HCT116 (cell line): ENCODE measurements at places on chromosomes 1 and 21.

GRCh38 chr21:25127811-25128210 is 479.5 kb downstream of the MRPL39 start:
- DNase-seq = no peak

- no peak for DNase-seq
These were observed 110.7 kb downstream of the CRYAA start for GRCh38 chr21:43279578-43279894.

GRCh38 chr1:178190881-178191280 is 97.0 kb downstream of the RASAL2 start:
- DNase-seq = no peak

DNA sequence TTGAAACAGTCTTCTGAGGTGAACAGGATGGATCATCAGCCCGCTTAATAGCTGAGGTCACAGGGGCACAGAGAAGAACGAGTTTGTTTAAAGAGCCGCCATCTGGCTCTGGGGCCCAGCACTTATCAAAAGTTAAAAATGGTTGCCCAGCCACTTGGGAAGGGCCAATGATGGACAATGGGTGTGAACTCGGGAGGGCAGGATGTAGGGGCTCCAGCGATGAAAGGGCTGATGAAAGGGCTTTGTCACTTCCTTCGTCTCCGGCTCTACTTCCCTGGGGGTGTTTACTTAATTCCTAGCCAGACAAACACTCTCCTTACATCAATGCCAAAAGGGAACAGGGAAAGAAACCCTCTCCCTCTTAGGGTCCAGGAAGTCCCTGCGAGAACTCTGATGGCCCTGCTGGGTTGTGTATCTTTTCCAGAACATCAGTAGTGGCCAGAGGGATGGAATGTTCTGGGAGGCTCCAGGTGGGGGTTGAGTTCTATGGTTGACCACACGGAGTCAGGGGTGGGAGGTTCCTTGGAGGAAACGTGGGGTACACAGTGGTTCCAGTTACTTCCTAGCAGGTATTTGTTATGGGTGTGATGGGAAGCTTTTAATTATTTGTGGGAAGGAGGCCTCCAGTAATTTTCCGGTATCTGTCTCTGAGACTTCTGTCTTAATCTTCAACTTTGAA is 9.0 kb upstream of the ABCG1 start:
- no peak for DNase-seq

GRCh38 chr21:44888581-44889550 is 15.4 kb upstream of the PTTG1IP start:
- DNase-seq = no peak

DNA sequence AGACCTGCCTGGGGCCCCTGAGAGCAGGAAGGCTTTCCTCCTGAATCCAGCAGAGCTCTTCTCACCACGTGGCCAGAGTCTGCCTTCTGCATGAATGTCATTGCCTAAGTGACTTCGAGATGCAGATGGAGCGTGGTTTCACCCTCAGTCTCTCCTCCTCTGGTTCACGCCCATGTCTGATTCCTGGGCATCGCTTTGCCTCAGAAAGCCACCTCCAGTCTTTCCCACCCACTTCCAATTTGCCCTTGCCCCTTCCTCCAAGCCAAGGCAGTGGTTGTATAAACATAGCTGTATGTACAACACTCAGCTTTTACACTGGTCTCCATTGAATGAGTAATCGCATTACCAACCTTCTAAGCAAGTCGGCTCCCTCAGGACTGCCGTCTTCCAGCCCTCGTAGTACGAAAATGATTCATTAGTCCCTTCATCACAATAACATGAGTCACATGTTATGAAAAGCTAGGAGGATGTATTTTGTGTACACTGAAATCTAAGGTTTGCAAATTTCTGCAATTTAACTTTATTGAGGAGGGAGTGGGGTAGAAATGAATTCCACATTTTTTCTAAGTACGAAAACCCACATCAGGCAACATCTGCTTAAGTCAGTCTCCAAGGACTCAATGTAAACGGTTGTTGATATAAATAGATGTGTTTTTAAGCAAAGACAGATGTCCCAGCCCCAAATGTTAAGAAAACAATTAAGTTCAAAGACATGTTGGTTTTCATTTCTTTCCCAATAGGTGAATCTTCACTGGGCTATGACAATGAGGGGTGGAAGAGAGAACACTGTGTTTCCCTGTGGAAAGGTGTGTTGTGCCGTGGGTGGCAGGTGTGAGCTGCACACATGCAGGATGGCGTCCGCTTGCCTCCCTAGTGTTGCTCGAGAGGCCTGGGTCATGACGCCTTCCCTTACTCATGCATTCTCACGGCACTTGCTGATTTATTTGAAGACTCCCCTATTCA is 32.3 kb upstream of the ETS2 start:
- peak; percentile 81 for DNase-seq

- no peak for DNase-seq
These were observed 28.7 kb upstream of the CDC14A start for GRCh38 chr1:100323419-100324106.

DNA sequence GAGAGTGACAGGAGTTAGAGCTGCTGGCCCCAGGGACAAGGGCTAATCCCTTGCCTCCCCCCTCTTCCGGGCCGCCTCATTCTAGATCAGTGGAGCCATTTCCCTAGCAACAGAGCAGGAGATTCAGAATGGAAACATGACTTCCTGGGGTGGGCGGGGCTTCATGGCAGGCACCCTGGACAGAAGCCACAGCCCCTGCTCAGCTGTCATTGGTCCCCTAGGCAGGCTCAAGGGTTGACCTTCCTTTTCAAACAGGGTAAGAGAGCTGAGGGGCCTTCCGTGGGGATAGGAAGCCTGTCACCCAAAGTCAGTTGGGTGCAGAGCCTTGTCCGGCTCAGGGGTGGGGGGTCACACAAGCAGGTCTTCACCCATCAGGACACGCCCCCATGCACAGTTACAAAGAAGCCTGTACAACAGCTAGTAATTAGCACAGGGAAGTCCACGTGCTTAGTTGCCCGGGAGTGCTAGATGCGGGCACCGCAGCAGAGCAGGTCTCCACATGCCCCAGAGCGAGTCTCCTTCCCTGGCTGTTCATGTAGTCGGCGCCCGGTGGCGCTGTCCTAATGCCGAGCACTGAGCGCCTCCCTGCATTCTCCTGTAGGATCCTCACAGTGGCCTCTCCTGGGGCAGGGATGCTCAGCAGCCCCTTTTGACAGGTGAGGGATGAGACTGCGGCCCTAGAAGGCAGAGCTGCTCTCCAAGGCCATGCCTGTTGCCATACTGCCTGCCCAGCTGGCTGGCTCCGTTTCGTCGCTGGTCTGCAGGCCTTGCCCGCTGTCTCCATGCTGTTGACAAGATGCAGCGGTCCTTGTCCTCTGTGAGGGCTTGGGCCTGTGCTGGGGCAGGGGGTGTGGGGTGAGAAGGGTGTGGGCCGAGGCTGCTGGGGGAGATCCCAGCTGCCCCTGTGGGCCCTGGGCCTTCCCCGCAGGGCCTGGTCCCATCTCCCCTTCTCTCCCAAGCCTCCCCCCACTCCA is 5.1 kb downstream of the TMEM201 start:
- DNase-seq = no peak

DNA sequence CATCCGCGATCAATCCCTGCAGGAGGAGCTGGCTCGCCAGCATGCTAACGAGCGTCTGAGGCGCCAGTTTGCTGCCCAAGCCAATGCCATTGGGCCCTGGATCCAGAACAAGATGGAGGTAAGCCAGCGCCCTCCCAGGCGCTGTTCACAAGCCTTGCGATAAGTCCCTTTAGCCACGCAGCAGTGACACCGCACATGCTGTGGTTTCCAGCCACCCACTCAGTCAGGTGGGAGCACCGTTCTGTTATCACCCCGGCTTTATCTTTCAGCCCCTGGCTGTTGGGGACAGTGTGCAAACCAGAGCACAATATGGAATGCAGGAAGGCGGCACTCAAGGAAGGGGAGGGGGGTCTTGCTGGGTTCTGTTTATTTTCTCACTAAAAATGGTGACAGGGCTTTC is 41.1 kb upstream of the MTR start:
- no peak for DNase-seq

- no peak for DNase-seq
These were observed 134.0 kb upstream of the DPYD start for GRCh38 chr1:98054786-98055185.

- DNase-seq = no peak
These were observed 303.8 kb upstream of the SPAG17 start for GRCh38 chr1:118488787-118489186.

DNA sequence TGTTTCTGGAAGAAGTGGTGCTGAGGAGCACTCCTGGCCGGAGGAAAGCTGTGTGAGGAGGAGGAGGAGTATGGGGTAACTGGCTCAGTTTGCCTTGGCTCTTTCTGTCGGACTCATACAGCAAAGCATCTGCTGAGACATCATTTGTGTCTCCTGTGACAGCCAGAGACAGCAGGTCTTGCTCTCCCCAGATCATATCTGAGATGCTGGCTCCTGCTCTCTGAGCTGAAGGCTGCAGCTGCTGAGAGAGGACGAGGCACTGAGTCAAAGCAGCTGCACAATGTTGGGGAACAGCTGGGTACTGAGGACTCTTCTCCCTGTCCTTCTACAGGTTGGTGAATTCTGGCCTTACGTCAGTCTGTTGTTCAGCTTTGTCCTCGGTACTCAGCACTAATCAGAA is 14.3 kb downstream of the OR2B11 start:
- DNase-seq = no peak

GRCh38 chr1:226881515-226882185 is 11.2 kb downstream of the PSEN2 start:
- DNase-seq = no peak

DNA sequence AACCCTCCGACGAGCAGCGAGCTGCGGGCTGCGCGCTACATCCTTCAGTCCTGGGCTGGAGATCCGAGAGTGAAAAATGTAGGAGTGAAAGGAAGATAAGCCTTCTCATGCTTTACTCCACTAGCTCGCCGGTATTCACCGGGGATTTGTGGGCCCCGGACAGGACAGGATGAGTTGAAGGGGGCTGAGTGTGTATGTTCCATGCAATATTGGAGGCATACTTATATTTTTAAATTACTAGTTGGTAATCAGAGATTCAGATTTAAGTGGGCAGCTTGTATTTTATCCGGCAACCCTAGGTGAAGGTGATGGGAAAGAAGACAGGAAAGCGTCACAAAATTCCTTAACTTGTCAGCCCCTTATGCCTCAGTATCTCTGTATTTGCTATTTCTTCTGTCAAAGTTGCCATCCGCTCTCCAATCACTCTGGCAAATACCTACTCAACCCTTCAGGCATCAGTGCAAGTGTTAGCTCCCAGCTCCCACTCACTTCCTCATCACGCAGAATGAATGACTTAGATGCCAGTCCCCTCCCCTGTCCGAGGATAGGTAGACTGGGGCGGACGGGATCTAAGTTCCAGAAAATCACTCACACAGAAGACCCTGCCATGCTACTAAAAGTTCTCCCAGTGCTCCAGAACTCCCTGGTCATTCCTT is 503 bp upstream of the PIGM start:
- no peak for DNase-seq
